Activated T-cell treated with anti-CD3 and anti-CD28 coated beads for 24 hours (primary cell): ENCODE measurements at places on chromosomes 7 and 10.

GRCh38 chr7:8068892-8069686, 100.5 kb downstream of the GLCCI1 start:
- no peak for DNase-seq

DNA sequence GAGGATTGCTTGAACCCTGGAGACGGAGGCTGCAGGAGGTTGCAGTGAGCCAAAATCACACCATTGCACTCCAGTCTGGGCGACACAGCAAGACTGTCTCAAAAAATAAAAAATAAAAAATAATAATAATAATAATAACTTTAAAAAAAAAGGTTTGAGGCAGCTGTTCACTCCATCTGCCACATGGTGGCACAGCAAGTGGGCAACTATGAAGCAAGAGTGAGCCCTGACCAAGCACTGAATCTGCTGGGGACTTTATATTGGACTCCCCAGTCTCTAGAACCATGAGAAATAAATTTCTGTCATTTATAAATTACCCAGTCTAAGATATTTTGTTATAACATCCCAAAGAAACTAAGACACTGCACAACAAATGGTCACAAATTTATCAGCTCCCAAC, 14.6 kb upstream of the BRI3 start:
- no peak for DNase-seq

GRCh38 chr10:102421507-102421756, 796 bp downstream of the FBXL15 start:
- no peak for DNase-seq

DNA sequence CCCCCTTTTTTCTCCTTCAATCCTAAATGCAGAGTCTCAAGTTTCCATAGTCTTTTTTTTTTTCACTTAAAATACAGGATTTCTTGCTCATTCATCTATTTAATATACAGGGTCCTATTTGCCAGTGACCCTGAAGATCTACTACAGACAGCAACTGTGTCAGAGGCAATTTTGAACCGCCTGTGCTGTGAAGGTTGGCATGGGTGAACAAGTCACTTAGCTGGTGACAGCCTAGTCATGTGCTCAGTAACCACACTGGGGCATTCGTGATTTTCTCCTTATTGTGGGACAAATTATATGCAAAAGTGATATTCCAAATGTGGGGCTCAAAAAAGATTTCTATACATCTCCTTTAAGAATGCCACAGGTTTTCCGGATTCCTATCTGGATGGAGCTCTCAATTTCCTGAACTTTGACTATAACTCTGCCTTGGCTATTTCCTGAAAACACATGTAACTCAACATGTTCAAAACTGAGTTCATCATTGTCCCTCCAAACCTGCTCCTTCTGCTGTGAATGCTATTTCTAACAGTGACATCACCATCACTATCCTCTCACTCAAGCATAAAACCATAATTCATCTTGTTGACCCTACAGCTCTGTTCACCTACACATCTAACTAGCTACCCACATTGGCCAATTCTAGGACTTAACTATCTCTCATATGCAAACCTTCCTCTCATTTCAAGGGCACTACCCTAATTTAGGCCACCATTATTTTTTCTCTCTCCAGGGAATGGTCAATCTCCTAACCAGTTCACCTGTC, 36.7 kb downstream of the CDK6 start:
- no peak for DNase-seq

DNA sequence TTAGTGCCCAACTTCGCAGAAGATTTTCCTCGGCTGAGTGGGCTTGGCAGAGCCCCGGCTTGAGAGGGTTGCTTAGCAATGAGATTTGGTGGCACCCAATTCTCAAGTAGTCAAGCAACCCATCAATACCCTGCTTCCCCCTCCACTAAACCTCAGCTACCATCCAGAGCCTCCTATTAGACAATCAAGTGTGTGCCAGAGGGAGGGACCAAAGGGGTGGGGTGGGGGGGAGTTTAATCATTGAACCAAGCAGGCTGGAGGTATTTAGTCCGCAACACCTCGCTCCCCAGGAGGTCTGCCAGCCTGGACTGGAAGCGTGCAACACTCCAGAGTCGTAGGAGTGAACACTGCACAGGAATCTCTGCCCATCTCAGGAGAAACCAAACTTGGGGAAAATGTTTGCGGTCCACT, at the start of gene HKDC1:
Gene HKDC1 (plus strand): TSS at position 292 of the 411 bp plus-strand sequence. CDS start 104 bp downstream, at position 396.
- DNase-seq = no peak

DNA sequence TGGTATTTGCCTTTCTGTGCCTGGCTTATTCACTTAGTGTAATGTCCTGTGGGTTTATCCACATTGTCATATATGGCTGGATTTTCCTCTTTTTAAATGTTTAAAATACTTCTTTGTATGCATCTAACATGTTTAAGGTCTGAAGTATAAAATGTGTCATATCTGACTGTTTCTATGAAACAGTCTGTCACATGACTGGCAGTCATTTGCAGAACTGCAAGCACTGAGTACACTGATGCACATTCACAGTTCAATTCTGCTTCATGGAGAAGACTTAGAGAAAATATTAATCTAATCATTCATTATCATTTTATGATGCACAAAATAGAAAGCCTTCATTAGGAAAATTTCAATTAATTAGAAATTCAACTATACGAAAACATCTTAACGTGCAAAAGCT, 119.7 kb upstream of the PRSS58 start:
- no peak for DNase-seq
